Thymus (tissue), 14 donors: ENCODE measurements at places on chromosomes 7 and 10. TPM values are rescaled to one million over a fixed set of nuclear protein-coding genes. Genes with fewer than 3 reads are reported as not detected.

Gene WNT16
- polyA plus RNA-seq = 0.30 TPM

DNA sequence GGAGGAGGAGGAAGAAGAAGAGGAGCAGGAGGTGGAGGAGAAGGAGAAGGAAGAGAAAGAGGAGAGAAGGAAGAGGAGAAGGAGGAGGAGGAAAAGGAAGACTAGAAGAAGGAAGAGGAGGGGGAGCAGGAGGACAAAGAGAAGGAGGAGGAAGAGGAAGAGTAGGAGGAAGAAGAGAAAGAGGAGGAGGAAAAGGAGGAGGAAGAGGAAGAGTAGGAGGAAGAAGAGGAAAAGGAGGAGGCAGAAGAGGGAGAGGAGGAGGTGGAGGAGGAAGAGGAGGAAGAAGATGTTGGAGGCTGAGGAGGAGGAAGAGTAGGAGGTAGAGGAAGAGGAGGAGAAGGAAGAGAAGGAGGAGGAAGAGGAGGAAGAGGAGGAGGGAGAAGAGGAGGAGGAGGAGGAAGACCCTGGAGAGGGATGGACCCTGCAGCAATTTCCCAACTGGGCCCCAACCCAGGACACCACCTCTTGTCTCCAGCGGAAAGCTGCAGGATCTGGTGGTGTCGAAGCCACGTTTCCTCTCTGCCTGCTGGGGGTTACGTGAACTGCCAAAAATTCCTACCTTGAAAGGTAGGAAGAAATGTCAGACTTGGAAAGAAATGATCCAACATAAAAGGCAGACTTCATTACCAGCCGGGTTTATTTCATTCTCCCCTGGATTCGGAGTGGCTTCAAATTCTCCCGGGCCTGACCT is 38.9 kb downstream of the COL26A1 start:
- no peak for DNase-seq

GRCh38 chr10:14653271-14654161 is 121.2 kb downstream of the FAM107B start:
- peak; percentile 32 for DNase-seq

GRCh38 chr7:94059746-94060145 is 55.6 kb upstream of the BET1 start:
- DNase-seq = no peak

Gene HOXA13
- polyA plus RNA-seq = 0.02 TPM

DNA sequence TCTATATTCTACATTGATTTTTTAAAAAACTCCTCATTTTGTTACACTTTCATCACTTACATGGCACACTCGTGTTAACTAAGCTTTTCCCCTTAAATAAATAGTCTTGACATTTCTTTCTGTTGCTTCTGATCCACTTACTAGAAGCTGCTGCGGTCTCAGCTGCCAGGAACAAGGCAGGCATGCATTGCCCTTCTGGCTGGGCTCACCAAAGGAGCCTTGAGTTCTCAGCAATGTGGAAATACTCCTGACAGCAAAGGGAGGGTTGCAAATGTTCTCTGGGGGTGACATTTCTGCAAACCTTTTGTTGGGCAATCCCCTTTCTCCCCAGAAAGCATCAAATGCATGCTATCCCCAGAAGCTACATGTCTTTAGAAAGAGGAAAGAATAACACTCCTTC is 350.1 kb downstream of the PRPF18 start:
- DNase-seq = no peak

DNA sequence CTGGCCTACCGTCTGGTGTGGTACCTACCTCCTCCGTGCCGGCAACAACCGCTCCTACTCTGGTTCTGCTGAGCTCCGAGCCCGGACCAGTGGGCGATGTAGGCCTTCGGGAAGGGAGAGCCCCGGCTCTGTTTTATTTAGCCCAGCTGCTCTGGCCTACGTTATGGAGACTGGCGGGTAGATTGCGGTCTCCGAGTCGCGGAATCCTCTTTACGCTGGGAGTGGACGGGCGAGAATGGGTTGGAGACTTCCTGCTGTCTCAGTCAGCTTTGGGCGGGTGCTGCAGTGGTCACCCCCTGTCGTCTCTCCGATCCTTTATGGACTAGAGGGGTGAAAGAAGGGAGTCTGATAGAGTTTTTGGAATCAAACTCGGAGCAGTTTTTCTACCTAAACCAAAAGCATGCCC is 406 bp downstream of the CBLL1 start:
- DNase-seq = no peak

GRCh38 chr10:83190614-83191013 is 948.7 kb upstream of the GHITM start:
- DNase-seq = no peak

GRCh38 chr10:27457966-27458365 is 46.1 kb upstream of the RAB18 start:
- no peak for DNase-seq

GRCh38 chr10:11204351-11204942 is 186.8 kb downstream of the CELF2 start:
- DNase-seq = no peak

DNA sequence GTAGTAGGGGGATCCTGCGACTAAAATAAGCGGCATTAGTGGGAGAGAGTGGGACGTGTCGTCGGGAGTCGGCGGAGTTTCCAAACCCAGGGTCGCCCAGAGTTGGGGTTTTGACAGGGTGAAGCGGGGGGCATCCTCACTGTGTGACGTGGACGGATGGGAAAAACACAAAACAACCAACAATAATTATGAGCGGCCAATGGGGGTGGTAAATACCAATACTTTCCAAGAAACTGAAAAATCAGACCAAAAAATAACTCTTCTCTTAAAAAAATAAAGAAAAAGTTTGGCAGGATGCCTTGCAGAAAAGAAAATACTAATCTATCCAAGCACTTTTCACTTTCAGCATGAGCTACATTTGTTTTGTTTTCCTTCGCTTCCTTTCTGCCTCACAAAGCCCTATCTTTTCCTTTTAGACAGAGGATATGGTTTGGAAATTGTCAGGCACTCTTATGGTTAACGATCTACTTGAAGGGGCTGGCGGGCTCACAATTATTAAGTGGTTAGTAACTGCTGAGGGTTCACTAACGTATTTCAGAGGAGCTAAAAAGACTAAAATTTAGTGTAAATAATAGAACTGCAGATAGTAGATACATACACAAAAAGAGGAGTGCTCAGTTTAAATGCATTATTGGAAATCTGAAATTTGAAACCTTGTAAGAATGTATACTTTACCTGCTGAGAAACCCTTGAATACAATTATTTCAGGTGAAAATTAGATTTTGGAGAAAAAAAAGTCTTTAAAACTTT is 802 bp upstream of the CDK6 start:
- DNase-seq = no peak

DNA sequence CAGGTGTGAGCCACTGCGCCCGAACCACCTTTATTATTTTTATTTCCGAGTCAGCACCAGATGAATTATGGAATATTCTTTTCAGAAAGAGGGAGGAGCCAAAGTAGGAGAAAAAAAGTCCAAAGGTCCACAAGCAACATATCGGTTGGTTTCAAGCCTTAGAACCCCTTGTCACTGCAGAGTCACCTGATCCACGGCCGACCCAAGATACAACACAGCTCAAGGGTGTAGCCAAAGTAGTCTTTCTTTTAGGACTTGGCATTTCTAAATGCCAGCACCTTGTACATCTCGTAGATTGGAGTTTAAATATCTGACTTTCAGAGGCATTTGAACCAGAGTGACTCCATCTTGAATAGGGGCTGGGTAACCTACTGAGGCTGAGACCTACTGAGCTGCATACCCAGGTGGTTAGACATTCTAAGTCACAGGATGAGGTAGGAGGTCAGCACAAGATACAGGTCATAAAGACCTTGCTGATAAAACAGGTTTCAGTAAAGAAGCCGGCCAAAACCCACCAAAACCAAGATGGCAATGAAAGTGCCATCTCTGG is 113.9 kb upstream of the ANLN start:
- no peak for DNase-seq

Gene CPA2
- polyA plus RNA-seq = 0.71 TPM
